RPMI7951 (cell line): ENCODE measurements at places on chromosomes 7 and 10. TPM values are rescaled to one million over a fixed set of nuclear protein-coding genes. Genes with fewer than 3 reads are reported as not detected.

MUC12 gene
- total RNA-seq = 0.72 and 5.6 TPM in 2 replicates

ETV1 gene
- total RNA-seq = 91.5 and 128 TPM in 2 replicates

SVOPL gene
- total RNA-seq = not detected in 2 replicates

NFE2L3 gene
- 53.7 and 60.3 TPM in 2 replicates for total RNA-seq

NUTM2E gene
- not detected in 2 replicates for total RNA-seq

MTG1 gene
- total RNA-seq = 12.1 and 16.5 TPM in 2 replicates

RBM20 gene
- 0.20 and 0.36 TPM in 2 replicates for total RNA-seq

OPN4 gene
- total RNA-seq = not detected in 2 replicates

CLDN3 gene
- not detected in 2 replicates for total RNA-seq

HMX3 gene
- total RNA-seq = not detected in 2 replicates

PITX3 gene
- not detected in 2 replicates for total RNA-seq

OR9A2 gene
- total RNA-seq = not detected in 2 replicates

PNLIPRP2 gene
- total RNA-seq = not detected in 2 replicates

AMZ1 gene
- 4.9 and 8.5 TPM in 2 replicates for total RNA-seq

SNX13 gene
- total RNA-seq = 51.3 and 54.5 TPM in 2 replicates

KCNMA1 gene
- total RNA-seq = 33.7 and 47.7 TPM in 2 replicates

ADAMTS14 gene
- 10.1 and 11.0 TPM in 2 replicates for total RNA-seq

CYP2E1 gene
- not detected in 2 replicates for total RNA-seq

BAMBI gene
- 39.1 and 44.6 TPM in 2 replicates for total RNA-seq

AOC1 gene
- not detected in 2 replicates for total RNA-seq

CEP55 gene
- 102 and 132 TPM in 2 replicates for total RNA-seq

ATRNL1 gene
- total RNA-seq = 0.12 and 0.39 TPM in 2 replicates

DNAJB9 gene
- total RNA-seq = 25.1 and 32.2 TPM in 2 replicates

CPA2 gene
- total RNA-seq = not detected in 2 replicates

EN2 gene
- total RNA-seq = not detected in 2 replicates

GPR22 gene
- total RNA-seq = not detected in 2 replicates

GRID2IP gene
- total RNA-seq = not detected in 2 replicates

PPP1R17 gene
- total RNA-seq = not detected in 2 replicates

HOXA3 gene
- 0.98 and 4.7 TPM in 2 replicates for total RNA-seq

CCDC126 gene
- total RNA-seq = 14.4 and 27.6 TPM in 2 replicates

TFR2 gene
- total RNA-seq = 0.12 and 0.98 TPM in 2 replicates

CYP26C1 gene
- total RNA-seq = not detected in 2 replicates

ADIRF gene
- total RNA-seq = 0.49 and 0.84 TPM in 2 replicates
